AG04450 (cell line): ENCODE measurements at places on chromosomes 3 and 15. TPM values are rescaled to one million over a fixed set of nuclear protein-coding genes. Genes with fewer than 3 reads are reported as not detected.

DNA sequence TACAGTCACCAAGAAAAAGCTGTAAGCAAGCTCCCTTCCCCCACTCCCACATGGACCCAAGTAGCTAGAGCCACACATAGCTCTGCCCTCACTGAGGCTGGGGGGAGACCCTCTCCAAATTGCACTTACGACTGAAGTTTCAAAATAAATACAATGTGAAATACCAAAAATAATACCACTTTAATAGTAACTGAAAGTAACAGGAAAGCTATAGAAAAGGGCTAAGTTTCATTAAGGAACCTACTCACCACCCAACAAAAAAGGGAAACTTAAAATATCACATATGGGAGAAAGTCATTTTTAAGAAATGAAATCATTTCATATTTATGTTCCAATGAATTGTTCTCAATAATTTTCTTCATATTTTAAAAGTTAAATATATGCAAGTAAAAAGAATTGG is 130.4 kb upstream of the UBE2E2 start:
- no peak for DNase-seq

C3orf85 gene
- polyA plus RNA-seq, result not detected in 2 replicates

GNB5 gene
- polyA plus RNA-seq, result 43.6 and 43.7 TPM in 2 replicates

GRCh38 chr3:146195030-146195429 is 34.0 kb upstream of the PLOD2 start:
- DNase-seq, result no peak

GOLGA8S gene
- 0.02 and 0.04 TPM in 2 replicates for polyA plus RNA-seq

DNA sequence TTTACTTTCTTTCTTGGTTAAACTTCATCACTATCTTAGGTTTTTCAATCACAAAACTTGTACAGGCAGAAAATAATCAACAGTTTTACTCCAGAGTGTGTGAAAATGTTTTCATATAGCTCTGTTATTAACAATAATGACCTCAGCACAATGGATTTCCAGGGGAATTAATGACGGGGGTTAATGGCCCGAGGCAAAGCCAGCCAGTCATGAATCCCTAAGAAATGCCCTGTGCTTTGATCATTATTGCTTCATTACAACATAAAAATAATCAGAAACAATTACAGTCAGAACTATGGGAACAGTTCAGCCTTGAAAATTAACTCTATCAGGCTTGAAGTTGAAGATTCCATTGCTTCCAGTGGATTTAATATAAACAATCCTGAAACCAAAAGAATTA is 875.4 kb downstream of the ROBO2 start:
- no peak for DNase-seq

CGNL1 gene
- 0.25 and 0.33 TPM in 2 replicates for polyA plus RNA-seq

DNA sequence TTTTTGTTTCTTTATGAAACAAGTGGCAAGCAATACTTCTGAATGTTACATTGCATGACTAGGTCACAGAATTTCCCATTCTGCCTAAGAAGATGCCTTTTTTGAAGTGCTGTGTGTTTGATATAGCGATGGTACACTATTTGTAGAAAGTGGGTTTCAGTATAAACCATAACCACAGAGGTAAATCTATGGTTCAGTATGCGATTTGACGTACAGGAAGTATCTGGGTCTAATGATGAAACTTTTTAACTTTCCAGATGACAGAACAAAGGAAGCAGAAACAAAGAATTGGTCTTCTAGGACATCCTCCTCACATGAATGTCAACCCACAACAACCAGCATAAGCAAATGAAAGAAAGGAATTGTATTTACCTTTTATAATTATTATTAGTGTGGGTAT is 133.4 kb upstream of the BHLHE40 start:
- no peak for DNase-seq

- no peak for DNase-seq
Observed at GRCh38 chr15:91192690-91193377, 92.8 kb downstream of the SV2B start.

GRCh38 chr3:125965505-125965904 is 3.5 kb upstream of the ROPN1B start:
- DNase-seq, result no peak

NANOGP8 gene
- 0.11 and 0.15 TPM in 2 replicates for polyA plus RNA-seq
